AG09309 (cell line): ENCODE measurements at places on chromosomes 12 and 14.

DNA sequence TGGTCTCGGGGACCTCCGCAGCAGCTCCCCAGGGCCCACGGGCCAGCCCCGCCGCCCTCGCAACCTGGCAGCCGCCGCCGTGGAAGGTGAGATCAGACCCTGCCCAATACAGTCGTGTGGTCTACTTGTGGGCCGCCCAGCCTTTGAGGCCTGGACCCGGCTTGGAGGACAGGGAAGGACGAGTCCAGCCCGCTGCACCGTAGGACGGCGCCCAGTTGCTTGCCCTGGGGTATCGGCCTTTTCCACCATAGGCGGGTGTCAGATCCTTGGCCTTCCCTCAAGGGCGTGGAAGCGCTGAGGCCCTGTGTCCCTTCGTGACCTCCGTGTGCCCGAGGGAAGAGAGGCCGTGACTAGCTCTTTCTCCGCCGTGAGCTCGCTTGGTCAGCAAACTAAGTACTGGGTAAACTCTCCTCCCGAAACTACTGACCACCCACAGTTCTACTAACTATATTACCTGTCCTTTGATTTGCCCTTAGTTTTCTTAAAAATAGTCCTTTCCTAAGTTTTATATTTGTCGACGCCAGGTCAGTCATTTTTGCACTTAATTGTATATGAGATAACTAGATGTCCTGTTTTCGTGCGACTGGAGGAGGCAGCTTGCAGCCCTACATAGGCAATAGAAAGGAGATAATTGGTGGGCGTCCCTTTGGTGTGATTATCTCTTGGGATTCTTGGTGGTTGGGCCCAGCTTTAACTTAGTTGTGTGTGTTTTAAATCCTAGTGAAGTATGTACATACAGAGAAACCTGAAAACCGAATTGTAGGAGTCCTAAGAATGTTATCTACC is 757 bp downstream of the SLC25A3 start:
- no peak for DNase-seq

DNA sequence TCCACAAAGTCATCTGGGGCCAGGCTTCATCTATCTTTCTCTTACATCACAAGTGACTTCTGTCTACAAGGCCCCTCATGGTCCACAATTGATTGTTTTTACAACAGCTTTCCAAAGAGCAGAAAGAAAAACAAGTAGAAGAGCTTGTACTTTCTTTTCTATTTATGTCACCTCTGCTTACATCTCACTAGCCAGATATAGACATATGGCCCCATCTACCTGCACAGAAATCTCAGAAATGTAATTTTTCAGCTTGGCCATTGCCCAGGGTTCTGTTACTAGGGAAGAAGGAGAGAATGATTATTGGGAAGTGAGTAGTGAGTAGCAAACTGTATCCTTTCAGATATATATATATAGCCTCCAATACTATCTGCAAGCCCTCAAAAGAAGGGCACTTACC is 210.5 kb upstream of the PLEKHG7 start:
- DNase-seq: no peak

GRCh38 chr12:127888943-127889719 is 377.8 kb upstream of the TMEM132C start:
- DNase-seq: no peak

GRCh38 chr12:88451205-88451604 is 129.1 kb downstream of the KITLG start:
- DNase-seq: no peak

GRCh38 chr12:13603953-13604352 is 377.4 kb downstream of the GRIN2B start:
- DNase-seq: no peak

GRCh38 chr12:11901701-11902524 is 168.8 kb upstream of the BCL2L14 start:
- DNase-seq: no peak

DNA sequence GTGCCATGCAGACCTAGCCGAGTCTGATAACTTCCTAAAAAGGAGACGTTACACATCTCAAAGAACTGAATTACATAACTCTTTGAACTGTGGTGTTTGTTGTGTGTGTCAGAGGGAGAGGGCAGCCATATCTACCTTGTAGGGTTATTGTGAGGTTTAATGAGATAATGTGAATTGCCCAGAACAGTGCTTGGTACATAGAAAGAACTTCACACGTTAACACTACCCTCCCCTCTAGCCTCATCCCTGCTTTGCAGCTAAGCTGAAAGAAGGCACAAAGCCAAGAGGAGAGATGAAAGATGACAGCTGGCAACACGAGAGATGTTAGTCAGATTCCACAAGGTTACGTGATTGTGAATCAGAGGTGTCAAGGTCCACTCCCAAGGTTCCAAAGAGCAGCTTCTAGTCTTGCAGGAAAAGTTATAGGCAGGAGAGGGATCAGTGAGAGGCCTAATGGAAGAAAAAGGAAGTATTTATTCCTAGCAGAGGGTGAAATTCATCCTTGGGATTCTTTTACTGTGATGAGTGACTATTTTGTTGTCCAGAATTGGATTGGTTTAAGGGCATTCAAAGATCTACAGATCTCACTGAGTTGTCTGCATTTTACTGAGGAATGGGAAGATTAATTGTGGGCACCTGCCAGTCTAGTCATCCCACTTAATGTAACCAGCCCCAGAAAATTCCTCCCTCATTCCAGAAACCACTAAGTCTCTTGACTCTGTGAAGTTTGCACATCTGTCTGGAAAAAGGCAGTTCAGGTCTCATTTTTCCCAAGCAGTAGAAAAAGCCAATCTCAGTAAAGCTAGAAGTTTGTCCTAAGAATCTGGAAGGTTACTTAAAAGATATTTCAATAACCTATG is 25.9 kb upstream of the WNK1 start:
- DNase-seq: no peak

DNA sequence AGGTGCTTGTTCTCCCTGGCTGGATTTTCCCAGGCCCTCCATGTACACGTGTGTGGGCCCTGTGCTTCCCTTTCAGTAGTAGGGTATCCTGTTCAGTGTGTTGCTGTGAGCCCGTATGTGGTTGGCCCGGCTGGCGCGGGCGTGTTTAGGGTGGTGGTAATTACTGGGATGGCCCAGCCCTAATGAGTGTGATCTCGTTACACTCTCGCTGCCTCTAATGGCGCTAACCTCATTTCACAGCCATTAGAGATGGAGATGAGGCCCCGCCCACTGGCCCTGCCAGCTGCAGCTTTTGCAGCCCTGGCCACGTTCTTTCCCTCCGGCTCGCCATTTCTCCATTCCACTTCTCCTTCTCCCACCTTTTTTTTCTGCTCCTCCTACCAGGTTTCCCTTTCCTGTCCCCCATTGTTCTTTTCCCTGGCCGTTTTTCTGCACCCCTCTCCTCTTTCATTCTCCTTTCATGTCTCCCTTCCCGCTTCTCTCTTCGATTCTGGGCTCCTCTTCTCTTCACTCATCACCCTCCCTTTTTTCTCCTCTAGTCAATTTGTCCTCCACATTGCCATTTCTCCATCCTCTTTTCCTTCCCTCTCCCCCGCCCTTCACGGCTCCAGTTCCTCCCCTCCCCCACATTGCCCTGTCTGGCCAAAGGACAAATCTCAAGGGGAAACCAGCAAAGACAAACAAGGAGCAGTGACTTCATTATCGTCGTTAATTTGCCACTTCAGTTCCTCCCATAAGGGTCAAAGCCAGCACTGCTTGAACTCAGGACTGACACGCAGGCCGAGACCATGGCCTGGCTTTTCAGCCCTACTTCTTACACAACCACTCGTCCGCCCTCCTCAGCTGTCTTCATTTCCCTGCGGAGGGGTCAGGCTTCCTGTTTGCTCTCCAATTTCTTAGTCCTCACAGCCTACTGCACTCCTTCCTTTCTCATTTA is 6.8 kb downstream of the ZFHX2 start:
- no peak for DNase-seq

DNA sequence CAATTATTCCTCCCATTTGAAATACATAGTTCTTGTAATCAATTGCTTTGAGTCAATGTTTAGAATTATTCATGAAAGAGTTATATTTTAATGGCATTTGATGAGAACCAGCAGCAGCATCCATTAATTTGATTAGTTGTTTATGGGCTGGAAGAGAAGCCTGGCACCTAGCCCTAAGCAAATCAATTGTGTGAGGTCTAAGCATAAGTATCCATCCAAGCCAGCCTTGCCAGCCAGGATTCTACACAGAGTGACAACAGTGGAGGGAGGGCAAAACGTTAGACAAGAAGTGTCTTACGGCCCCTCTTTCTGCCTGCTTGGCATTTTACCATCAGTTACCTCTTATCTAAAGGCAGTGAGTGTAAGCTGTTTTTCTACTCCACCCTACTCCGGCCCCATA is 478.5 kb downstream of the NELL2 start:
- DNase-seq: no peak
